ENCODE measurements at places on chromosomes 7 and 10.

GRCh38 chr7:30845426-30846135 is 66.1 kb upstream of the AQP1 start:
- DNase-seq, result no peak

DNA sequence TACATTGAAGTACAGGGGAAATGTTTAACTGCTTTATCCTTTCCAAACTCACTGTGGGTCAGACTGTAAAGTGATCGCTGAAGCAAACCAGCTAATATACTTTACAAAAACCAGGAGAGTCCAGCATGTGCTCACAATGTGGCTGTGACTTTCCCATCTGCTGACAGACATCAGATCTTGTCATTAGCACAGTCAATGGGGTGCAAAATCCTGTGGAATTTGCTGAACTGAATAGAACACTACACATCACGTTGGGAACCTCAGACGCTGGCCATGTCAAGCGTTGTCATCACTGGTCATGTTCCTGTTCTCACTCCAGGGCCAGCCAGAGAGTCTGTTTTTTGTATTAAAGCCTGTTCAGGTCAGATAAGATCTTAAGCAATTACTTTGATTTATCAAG is 83.4 kb downstream of the AGMO start:
- no peak for DNase-seq

DNA sequence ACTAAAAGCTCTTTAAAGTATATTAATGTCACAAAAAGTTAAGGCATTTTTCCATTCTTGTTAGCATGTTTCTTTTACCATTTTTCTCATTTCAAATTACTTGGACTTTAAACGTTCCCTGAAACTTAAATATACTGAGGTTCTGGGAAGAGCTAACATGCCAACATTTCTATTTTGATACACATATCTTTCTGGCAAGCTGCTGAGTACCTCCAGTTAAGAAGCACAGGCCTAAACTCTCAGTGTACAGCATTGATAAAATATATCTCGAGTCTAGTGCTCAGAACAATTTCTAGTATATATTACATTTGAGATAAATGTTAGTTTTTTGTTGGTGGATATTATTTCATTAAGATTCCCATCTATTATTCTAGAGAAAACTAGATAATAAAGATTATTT is 612.9 kb upstream of the KCND2 start:
- DNase-seq, result no peak

DNA sequence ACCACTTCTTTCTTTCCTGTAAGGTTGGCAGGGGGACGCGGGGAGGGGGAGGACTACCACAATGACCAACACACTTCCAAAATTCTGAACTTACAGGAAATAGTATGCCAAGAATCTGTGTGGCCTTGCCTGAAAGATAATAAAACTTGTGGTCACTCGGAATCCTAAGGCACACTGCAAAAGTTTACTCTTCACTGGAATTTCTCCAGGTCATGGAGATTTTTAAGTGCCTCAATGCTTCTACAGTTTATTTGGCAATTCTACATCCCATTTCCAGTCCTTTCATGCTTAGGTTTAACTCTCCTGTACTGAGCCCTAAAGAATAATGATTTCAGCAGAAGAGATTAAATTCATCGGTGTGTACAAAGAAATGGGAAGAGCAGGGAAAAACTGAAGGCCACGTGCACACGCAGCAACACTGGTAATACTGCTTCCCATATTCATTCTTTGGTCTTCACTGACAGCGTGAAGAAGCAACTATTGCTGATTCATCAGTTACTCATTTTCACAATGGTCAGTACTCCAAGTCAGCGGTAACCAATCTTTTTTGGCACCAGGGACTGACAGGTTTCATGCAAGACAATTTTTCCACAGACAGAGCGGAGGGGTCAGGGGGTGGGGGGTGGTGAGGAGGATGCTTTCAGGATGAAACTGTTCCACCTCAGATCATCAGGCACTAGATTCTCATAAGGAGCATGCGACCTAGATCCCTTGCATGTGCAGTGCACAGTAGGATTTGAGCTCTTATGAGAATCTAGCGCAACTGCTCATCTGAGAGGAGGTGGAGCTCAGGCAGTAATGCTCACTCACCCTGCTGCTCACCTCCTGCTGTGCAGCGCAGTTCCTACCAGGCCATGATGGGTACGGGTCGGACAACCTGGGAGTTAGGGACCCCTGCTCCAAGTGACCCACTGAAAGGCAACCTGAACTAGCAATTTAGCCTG is 9.8 kb downstream of the LARP4B start:
- no peak for DNase-seq

All from dorsolateral prefrontal cortex (tissue), 122 donors.